GM23338 (cell line): ENCODE measurements at places on chromosomes 3 and 15.

GRCh38 chr15:96274698-96275097 lies 55.8 kb upstream of the NR2F2 start:
- no peak for DNase-seq

DNA sequence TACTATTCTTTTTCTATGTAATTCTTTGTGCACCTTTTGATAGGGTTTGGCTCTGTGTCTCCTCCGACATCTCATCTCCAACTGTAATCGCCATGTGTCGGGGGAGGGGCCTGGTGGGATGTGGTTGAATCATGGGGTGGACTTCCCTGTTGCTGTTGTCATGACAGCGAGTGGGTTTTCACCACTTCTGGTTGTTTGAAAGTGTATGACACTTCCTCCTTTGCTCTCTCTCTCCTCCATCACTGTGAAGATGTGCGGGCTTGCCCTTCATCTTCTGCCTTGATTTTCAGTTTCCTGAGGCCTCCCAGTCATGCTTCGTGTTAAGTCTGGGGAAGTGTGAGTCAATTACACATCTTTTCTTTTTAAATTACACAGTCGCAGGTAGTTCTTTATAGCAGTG lies 225.8 kb upstream of the DPPA4 start:
- peak; percentile 4 for DNase-seq

DNA sequence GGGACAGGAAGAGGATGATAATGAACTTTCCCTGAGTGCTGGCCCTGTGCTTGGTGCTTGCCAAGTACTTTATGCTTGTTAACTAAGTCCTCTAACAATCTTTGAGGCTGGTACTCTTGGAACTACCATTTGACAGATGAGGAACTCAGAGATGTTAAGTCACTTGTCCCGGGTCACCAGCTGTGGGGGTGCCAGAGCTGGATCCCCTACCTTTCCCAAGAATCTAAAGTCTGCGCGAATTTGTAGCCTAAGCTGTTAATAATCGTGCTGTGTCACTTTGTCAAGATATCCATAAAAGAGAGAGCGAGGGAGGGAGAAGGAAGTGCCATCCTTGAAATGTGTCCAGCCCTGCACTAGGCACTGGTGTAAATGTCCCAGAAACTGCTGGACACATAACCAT lies 19.0 kb upstream of the ACOX2 start:
- DNase-seq = no peak

- no peak for DNase-seq
These were observed 155.4 kb upstream of the TPM1 start for GRCh38 chr15:62887113-62887570.

DNA sequence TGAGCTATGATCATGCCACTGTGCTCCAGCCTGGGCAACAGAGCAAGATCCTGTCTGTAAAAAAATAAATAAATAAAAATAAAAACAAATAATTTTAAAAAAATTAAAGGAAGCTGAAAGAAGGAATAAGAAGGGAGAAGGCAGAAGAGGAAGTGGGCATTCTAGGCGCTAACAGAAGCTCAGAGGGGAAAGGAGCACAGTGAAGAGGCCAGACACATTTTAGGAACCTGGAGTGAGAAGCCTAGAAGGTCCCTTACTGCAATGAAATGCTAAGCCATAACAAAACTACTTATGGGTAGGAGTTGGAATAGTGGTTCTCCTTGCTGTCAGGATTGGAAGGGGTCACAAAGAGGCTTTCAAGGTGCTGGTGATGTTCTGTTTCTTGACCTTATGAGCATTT lies 64.0 kb downstream of the ITGB5 start:
- no peak for DNase-seq

GRCh38 chr3:159185443-159186050 lies 383.7 kb downstream of the MFSD1 start:
- no peak for DNase-seq

DNA sequence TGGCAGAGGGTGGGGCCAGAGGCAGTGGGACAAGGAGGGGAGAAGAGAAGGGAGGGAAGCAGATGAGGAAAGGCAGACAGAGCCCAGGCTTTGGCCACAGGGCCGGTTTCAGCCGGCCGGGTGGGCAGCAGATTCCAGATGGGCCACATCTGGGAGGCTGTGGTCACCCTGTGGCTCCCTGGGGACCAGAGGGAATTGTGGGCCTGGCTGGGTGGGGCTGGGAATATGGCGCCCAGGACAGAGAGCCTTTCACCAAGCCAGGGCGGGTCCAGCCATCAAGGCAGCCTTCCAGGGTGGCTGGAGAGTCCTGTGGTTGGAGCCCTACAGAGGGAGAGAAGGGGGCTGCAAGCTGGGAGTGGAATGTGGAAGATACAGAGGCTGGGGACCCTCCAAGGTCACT lies 18.9 kb downstream of the PTH1R start:
- DNase-seq = no peak

- peak; percentile 7 for DNase-seq
These were observed 463.3 kb upstream of the CCDC54 start for GRCh38 chr3:106913966-106914365.

- peak; percentile 58 for DNase-seq
These were observed 44.0 kb upstream of the GLCE start for GRCh38 chr15:69116391-69116790.
